ENCODE measurements at places on chromosomes 12 and 14.

- DNase-seq = no peak
Observed at GRCh38 chr12:33431648-33432047, 8.0 kb downstream of the SYT10 start.

DNA sequence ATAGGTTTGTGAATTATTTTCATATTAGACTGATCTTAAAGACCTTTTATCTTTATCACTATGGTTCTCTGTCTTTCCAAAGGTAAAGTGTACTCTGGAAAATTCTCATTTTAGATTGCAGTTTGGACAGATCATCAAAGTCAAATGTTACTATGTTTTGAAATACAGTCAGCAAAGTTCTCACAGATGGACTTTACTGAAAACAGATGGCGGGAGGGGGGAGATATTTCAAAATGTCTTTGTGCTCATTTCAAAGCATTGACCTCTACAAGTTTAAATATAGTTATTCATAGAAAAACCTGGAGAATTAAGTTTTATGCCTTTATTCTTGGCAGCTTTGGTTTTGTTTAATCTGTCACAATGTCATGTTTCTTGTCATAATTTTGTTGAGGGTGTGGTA lies 51.8 kb upstream of the LRTM2 start:
- no peak for DNase-seq

GRCh38 chr14:96799489-96800054 lies 2.4 kb downstream of the VRK1 start:
- no peak for DNase-seq

GRCh38 chr14:91405241-91405721 lies 12.3 kb downstream of the CCDC88C start:
- no peak for DNase-seq

- no peak for DNase-seq
Observed at GRCh38 chr12:29692237-29692636, 91.5 kb downstream of the TMTC1 start.

DNA sequence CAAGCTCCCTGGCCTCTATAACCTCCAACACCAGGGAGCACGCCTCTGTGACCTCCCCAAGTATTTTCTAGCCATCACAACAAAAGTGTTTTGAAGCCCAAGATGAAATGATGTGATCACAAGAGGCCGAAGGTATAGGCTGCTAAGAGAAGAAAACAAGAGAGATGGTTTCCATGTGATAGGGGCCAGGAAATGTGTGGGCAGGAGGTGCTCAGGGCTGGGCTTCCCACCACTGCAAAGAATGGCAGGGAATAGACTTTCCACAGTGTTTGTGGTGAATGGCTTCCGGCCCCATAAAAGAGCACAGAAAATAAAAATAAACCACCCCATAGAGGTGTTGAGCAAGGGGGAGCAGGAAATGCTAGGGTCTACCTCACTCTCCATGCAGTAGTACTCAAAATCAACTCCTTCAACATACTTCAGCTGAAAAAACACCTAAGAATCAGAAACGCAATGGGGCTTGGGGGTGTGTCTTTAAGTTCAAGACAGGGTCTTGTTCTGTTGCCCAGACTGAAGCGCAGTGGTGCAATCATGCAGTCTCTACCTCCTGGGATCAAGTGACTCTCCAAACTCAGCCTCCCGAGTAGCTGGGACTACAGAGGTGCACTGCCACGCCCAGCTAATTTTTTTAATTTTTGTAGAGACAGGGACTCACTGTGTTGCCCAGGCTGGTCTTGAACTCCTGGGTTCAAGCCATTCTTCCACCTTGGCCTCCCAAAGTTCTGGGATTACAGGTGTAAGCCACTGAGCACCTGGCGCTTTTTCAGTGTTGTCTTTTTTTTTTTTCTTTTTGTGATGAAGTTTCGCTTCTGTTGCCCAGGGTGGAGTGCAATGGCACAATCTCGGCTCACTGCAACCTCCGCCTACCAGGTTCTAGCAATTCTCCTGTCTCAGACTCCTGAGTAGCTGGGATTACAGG lies 27.1 kb downstream of the DAD1 start:
- DNase-seq = no peak

GRCh38 chr12:96466939-96467751 lies 22.2 kb upstream of the CFAP54 start:
- no peak for DNase-seq

GRCh38 chr14:80491131-80491530 lies 279.8 kb upstream of the DIO2 start:
- DNase-seq = no peak

DNA sequence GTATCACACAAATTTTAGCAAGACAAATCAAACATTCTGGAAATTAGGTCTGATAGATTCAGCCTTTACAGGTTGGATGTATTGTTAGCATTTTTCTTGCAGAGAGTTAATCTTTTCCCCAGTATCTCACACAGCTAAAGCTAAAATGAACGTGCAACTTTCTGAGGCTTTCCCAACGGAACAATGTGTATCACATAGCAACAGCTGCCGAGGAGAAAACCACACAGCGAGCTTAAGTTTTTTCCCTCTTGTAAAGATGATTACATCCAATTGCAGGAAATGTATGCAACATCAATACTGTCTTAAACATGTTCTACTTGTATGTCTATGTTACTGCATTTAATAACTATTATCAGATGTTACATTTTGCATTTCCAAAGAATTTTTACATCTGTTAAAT lies 182.2 kb downstream of the CCDC59 start:
- DNase-seq = no peak

- no peak for DNase-seq
Observed at GRCh38 chr12:86143162-86143561, 113.0 kb downstream of the MGAT4C start.

- DNase-seq = no peak
Observed at GRCh38 chr12:131074221-131075083, 120.7 kb downstream of the ADGRD1 start.

DNA sequence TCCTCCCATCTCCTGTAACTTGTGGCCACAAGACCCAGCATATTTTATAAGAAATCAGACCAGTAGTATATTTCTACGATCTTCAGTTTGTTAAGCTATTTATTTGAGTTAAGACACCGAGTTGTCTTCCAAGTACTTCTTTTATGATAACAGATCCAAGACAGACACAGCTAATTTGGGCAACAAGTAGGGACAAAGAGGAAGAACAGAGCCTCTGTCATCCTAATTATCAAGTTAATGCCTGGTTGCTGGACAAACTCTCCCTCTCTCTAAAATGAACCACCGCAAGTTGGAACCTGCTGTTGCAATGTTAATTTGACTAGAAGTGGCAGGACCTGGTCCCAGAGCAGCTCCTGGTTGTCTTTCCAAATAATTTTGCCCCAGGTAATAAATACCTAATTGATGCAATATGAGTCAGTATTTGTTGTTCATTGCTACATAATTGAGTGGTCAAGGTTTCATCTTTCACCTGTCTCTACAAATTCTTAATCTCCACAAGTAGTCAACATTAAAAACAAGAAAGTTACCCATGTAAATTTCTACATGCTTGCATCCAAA lies 323.7 kb downstream of the PAWR start:
- DNase-seq = no peak

GRCh38 chr12:24851341-24851740 lies 97.6 kb downstream of the BCAT1 start:
- no peak for DNase-seq

DNA sequence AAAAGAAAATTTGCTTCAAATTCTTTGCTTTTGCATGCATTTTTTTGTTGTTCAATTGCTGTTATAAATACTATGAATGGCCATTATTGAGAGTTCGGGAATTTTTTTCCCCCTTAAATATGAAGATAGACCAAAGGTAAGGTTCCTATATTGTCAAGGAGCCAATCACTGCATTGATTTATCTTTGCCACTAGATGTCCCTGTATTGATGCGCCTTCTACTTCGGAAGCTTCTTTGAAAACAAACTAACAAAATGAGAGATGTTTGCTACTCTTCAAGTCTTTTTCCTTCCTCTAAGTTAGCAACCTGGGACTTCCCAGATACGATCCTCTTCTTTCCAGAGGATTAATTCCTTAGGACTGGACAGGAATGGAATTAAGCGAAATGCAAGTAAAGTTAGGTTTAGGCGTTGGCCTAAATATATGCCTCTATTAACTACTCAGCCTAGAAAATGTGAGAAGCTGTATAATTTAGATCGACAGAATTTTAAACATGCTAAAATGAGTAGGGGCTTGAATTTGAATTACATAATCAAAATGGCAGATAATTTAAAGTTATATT lies 318.1 kb downstream of the AEBP2 start:
- DNase-seq = peak; percentile 61

Data from NCI-H1092 treated with DMSO at 0.1 percent for 48 hours (cell line).